ENCODE measurements at places on chromosomes 1 and 21.

- DNase-seq, result no peak
Observed at GRCh38 chr1:223811634-223812101, 34.1 kb downstream of the TP53BP2 start.

DNA sequence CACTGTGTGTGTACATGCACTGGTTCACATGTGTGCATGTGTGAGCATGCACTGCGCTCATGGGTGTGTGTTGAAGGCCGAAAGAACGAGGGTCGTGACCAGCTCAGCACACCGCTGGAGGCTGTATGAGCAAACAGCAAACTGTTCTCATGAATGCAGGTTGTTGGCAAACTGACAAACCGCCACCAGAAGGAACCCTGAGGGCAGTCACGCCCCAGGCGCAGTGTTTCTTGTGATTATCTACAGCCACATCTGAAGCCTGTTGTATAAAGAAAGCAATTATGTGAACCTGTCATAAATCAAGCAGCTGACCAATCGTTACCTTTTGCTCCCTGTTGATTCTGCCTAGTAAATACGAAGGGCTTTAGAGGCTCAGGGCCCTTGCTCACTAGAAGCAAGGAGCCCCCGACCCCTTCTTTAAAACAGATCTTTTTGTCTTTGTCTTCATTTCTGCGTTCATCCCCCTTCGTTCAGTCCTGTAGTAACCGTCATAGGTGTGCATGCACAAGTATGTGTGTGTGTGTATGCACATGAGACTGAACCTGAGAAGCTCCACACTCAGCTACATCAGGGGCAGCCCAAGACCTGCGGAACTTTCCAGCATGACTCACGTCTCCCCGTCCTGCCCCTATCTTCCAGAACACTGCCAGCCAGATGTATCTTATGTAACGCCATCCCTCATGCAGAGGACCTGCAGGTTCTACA lies 16.8 kb upstream of the RIPK4 start:
- no peak for DNase-seq

GRCh38 chr1:163170331-163170730 lies 32.4 kb downstream of the RGS5 start:
- DNase-seq, result peak; percentile 42

- DNase-seq, result no peak
Observed at GRCh38 chr1:86245566-86246190, 89.1 kb upstream of the COL24A1 start.

DNA sequence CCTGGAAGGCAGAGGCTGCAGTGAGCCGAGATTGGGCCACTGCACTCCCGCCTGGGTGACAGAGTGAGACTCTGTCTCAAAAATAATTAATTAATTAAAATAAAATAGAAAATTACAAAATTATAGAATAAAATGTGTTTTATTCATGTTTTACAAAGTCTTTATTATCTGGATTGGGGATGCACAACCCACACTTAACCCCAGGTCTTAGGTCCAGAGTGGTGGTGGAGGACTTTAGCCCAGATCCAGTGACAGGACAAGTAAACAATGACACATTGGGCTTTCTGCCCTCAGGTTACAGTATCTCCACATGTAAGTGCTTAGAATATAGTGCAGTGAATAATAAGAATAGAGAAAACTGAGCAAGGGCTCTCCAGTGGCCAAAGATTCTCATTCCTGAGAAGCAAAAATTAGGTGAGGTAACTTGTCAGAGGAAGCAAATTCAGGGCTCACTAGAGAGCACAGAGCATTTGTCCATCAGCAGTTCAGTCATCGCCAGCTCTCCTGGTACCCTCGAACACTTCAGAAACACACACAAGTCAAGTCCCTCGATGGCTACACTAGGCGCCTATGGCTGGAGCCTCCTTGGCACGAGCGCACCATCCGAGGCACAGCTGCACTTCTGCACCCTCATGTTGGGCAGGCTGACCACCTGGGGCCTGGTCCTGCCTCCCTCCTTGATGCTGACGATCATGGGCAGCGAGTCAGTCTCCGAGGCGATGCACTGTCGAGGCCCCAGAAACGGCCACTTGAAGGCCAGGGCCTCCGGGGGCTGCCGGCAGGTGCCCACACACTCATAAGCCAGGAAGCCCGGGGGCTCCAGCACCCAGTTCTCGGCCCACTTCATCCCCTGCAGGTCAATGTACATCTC lies 2.6 kb downstream of the LEFTY1 start:
- DNase-seq, result no peak

GRCh38 chr1:193141804-193142203 lies 20.0 kb downstream of the CDC73 start:
- DNase-seq, result no peak

DNA sequence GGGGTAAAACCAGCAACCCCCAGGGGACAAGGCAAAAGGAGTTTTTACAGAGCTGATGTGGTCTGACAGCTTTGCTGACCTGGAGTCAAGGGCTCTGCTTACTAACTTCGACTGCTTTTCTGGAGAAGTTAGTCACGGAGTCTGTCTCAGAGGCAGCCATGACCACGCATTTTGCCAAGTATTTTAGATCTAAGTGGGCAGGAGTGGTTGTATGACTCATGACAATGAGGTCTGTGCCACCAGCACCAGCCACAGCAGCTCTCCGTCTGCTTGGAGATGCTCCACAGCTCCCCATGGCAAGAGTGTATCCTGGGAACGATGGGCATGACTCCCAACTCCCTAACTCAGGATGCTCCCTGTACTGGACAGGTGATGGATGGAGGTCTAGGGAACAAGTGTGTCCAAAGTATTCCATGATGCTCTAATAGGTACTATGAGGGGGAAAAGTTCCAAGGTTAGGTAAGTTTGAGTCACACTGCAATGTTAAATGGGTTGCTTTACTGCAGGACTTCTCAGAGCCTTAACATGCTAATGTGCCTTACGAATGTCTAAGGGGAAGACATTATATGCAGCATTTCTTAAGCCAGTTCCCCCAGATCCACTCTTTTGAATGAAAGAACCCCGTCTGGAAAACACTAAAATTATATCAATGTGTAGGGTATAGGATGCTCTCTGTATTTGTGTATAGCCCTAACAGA lies 359.0 kb downstream of the HHAT start:
- no peak for DNase-seq

Measured in AG04449 (cell line).